ENCODE measurements at places on chromosomes 16 and 17.

GRCh38 chr16:18792836-18793433 is 2.8 kb upstream of the RPS15A start:
- DNase-seq, result no peak

- peak; percentile 87 for DNase-seq
These were observed 15.7 kb upstream of the KPNA2 start for GRCh38 chr17:68019675-68020408.

GRCh38 chr17:62727916-62728672 is 80.0 kb downstream of the MARCHF10 start:
- DNase-seq, result no peak

GRCh38 chr17:27502526-27503324 is 46.5 kb downstream of the KSR1 start:
- no peak for DNase-seq

- DNase-seq, result no peak
These were observed 50.9 kb upstream of the CDC42EP4 start for GRCh38 chr17:73362697-73363096.

DNA sequence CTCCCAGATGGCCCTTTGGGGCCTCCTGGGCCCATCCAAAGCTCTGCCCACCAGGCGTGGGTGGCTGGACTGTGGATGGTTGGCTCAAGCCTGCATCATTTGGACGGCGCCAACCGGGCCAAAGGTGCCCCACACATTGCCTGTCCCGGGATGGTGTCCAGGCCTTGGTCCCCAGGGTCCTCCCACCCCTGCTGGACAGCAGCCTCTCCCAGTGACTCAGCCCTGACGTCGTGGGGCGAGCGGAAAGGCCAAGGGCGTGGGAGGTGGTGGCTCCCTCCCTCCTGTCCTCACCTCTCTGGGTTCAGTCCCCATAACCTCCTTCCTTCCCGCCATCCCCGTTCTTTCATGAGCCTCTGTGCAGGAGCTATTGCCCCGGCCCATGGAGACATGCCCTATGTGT is 42.1 kb upstream of the DLX4 start:
- no peak for DNase-seq

GRCh38 chr16:17828012-17828411 is 357.3 kb upstream of the XYLT1 start:
- DNase-seq, result no peak

DNA sequence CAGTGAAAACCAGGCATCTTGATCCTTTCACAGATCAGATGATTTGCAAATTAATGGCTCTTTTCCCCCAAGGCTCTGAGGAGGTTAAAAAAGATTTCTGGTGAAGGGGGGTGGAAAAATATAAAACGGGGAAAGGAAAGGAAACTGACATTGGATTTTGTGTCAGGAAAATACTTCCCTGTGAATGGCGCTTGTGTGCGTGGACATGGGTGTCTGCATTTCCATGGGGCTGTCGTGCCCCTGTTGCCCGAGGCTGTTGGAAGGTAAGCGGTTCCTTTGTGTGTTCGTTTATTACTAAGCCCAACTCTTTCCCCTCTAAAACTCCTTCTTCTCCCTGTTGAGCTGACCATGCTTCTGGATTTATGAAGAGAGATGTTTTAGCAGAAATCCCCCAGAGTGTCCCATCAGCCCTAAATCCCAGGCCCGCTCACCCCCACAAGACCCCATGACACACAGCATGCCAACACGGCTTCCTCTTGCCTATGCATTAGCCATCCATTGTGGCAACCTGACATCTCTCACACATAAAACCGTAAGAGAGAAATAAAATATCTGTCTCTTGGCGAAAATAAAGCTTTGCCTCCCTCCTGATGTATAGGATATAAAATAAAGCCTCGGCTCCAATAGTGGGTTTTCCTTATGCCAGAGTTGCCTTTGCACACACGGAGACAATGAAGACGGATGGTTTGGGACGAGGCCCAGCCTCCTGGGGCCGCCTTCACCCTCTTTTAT is 7.3 kb upstream of the LHX1 start:
- no peak for DNase-seq

- no peak for DNase-seq
These were observed 27.8 kb upstream of the MFSD6L start for GRCh38 chr17:8826808-8827435.

GRCh38 chr16:89700649-89701424 is 668 bp downstream of the SPATA2L start:
- peak; percentile 27 for DNase-seq

GRCh38 chr17:56824503-56824902 is 9.2 kb downstream of the C17orf67 start:
- no peak for DNase-seq

GRCh38 chr17:15649861-15650421 is 30.4 kb upstream of the FBXW10B start:
- no peak for DNase-seq

DNA sequence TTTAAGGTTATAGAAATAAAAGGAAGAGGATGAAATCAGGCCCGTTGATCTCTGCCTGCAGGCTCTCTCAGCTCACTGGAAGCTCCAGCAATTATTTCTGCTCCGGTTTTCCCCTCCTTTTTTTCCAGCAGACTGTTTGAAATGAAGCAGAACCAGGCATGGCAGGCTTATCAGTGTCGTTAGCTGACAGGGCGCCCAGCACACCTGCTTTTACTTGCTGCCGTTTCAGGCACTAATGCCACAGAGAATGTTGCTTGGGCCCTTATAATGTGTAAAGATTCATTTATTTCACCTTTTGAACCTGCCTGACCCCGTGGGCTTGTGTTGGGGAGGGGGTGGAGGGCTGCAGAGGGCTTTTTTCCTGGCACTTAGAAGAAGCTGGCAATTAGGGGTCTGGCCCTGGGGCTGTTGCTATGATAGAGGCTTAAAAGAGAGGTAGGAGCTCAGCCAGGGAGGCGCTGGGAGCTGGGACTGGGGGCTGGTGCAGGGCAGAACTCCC is 108.1 kb downstream of the IRX3 start:
- DNase-seq, result no peak

DNA sequence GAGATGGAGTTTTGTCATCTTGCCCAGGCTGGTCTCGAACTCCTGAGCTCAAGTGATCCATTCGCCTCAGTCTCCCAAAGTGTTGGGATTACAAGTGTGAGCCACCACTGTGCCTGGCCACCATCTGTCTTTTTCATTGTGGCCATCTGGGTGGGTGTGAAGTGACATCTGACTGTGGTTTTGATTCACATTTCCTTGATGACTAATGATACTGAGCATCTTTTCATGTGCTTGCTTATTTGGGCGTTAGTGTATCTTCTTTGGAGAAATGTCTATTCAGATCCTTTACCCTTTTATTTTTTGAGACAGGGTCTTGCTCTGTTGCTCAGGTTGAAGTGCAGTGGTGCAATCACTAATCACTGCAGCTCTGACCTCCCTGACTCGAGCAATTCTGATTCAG is 53.9 kb upstream of the ERN1 start:
- DNase-seq, result no peak

GRCh38 chr16:81275064-81275532 is 36.6 kb downstream of the BCO1 start:
- DNase-seq, result no peak
